ENCODE measurements at places on chromosomes 6 and 20.
A peak's percentile ranks its signal among the peaks of the same experiment; 100 is the strongest.

DNA sequence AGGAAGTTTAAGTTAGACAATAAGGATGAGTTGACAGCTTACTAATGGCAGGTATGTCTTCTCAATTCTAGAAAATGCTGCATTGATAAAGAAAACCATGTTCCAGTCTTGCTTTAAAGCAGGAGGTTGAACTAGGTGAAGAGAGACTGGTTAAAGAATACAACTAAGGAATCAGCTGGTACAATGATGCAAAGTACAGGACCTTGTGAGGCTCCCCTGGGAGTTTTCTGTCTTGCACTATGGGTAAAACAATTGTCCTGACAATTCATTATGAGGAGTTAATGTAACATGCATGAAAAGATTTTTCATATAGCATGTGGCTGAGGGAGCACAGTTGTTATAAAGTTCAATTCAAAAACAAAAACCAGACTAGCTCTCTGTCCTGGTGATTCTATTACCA is 157.2 kb downstream of the BMP2 start:
- no peak for DNase-seq

GRCh38 chr6:79671600-79672266 is 40.6 kb downstream of the SH3BGRL2 start:
- DNase-seq: peak; percentile 30

- DNase-seq: no peak
Observed at GRCh38 chr20:5072756-5073659, 46.8 kb downstream of the PCNA start.

DNA sequence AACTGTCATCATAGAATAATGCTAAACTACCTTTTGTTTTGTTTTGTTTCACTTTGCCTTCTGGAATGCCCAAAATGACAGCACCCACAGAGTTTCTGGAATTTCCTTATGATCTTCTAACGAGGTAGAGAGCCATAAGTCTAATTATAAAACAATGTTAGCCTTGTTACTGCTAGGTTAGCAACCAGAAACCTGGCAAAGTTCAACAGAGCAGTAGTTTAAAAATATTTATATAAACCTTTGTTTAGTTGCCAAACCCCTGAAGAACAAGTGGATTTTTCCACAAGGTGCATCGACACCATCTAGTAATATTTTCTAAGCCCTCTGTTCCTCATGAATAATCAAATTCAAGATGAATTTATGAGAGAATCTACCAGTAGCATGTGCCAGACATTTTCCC is 27.6 kb upstream of the IPCEF1 start:
- no peak for DNase-seq

DNA sequence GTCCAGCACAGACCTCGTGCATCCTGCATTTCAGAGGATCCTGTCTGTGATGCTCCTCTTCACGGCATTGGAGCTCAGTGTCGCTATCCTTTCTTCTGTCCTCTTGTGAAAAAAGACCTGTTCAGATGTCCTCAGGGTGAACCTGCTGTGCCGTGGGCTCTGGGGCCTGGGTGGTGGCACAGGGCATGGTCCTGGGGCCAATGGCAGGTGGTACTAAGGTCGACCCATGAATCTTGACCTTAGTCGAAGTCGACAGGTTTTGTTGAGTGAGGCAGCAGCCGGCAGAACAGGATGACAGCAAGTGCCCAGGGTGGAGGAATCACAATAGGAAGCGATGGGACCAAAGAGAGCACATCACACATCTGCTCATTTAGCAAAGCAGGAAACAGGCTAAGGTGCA is 22.0 kb upstream of the MAS1L start:
- DNase-seq: no peak

- DNase-seq: no peak
Observed at GRCh38 chr20:60030471-60030870, 72.2 kb downstream of the CDH26 start.

- DNase-seq: no peak
Observed at GRCh38 chr6:6569096-6569810, 19.3 kb upstream of the LY86 start.

DNA sequence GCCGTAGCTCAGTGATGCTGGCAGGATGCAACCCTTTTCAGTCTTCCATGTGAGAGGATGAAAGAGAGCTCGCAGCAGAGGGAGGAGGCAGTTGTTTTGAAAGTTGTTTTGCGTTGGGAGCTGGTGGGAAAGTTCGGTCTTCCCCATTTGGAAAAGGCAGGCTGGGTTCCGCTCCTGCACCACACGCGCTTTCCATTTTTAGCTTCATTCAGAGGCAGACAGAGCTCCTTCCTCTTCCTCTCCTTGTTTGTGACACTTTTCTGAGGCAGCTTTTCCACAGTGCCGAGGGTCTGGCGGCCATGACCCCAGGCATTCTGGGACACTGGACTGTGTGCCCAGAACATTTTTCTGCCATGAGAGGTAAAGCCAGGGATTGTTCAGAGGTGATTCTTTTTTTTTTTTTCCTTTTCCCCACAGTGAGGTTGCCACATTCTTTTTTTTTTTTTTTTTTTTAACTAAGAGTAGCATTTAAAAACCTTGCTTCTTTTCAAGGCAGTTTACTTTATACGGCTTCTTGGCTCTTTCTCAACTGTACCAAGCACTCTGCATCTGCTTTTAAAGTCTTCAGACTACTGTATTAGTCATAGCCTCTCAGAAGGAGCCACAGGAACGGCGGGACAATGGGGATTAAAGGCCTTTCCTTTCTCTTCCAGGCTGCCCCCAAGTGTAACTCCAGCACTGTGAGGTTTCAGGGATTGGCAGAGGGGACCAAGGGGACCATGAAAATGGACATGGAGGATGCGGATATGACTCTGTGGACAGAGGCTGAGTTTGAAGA is 1.6 kb downstream of the PRDM1 start:
- no peak for DNase-seq

- no peak for DNase-seq
Observed at GRCh38 chr6:143295932-143296331, 154.6 kb downstream of the ADAT2 start.

DNA sequence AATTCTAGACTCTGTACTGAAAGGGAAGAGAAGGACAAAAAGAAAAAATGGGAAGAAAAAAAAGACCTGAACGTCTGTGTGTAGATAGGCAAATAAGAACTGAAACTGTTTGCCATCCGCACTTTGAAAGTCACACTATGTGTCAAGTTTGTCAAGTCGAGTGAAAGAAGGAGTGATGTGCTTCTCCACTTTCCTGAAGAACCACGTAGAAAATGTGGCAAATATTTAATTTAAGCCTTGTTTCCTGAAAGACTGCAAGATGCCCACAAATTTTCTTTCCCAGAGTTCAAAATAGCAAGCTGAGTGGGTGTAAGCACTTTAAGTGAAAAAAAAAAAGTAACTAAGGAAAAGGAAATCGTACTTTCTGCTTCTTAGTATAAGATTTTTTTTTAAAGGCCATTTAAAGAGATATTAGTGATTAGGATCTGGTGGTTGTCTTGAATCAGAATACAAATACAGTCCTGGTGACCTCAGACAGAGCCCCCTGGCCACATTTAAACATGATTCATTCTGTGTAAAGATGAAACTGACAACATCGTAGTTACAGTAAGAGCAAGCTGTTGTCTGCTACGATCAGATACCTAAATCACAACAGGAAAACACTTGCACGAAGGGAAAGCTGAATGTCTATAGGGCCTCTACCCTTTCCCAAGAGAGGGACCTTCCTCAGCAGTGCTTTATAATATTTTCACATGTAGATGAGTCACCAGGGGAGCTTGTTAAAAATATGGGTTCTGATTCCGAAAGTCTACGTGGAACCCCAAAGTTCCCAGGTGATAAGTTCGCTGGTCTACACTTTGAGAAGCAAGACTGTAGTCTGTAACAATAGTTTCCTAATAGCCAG is 102.3 kb downstream of the HIVEP2 start:
- DNase-seq: peak; percentile 59

- no peak for DNase-seq
Observed at GRCh38 chr6:108566406-108566805, 5.7 kb downstream of the FOXO3 start.

DNA sequence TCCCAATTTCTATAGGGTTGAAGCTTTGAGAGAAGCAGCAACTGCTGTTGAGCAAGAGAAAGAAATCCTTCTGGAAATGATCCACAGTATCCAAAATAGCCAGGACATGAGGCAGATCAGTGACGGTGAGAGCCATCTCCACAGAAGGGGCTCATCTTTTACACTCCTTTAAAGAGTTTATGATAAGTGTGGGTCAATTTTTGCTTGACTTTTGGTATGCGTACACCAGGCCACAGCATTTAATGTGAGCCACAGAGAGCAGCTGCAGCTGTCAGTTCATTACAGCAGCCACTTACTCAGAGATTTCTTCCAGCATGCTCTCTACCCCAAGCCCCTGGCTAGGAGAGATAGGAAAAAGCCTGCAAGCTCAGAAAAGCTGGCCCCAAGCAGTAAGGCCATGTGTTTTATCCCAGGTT is 9.9 kb downstream of the BAG2 start:
- DNase-seq: no peak

DNA sequence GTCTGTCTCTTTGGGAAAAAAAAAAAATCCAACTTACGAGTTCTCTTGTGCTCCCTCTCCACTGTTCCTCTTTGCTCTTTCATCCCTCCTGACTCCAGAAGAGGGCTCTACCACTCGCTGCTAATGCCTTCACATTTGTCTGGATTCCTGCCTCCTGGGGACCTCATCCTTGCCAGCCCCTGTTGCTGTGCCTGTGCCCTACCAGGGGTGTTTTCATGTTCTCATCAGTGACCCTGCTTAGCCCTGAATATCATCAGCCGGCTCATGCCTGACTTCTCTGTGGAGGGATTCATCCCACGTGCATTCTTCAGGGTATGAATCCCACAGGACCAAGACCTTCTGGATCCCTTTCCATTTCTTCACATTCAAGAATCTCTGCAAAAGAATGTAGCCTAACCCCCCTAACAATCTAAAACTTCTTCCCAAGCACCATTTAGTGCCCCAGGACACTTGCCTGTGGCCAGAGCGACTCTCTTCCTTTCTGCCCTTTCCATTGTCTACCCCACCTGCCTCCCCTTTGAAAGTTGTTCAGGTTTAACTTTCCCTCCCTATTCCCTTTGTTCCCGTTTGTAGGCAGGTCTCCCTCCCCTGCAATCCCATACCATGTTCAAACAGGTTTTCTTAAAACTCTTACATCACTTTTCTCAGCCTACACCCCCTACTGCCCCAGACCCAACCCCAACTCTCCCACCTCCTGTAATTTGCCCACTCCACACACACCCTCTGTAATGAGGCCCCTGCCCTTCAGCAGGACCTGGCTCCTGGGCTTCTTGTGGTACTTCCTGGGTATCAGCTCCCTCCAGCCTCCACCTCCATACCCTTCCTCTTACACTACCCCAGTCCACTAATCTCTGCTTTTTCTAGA is 50.2 kb downstream of the RREB1 start:
- DNase-seq: no peak

GRCh38 chr20:58691773-58692578 is 624 bp upstream of the NPEPL1 start:
- DNase-seq: peak; percentile 10

DNA sequence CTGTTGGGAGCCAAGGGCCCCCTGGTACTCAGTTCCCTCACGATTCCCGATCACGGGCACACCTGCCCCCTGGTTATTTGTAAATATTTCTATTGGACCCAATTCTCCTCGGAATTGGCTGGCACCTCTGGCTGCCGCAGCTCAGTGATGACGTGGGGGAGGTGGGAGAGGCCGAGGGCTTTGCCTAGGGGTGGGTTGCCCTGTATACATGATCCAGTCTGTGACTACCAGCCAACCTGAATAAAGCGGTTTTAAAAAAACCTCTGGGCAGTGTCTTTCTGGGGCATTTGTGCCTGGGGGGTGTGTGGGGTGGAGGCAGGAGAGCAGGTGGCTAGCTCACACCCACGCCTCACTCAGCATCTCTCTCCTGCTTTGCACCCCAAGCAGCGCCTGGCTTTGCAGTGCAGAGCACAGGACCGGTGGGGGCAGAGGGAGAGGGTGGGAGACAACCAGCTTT is 42.2 kb downstream of the VSTM2L start:
- DNase-seq: no peak

- no peak for DNase-seq
Observed at GRCh38 chr6:92469186-92469828, 950.1 kb downstream of the EPHA7 start.

DNA sequence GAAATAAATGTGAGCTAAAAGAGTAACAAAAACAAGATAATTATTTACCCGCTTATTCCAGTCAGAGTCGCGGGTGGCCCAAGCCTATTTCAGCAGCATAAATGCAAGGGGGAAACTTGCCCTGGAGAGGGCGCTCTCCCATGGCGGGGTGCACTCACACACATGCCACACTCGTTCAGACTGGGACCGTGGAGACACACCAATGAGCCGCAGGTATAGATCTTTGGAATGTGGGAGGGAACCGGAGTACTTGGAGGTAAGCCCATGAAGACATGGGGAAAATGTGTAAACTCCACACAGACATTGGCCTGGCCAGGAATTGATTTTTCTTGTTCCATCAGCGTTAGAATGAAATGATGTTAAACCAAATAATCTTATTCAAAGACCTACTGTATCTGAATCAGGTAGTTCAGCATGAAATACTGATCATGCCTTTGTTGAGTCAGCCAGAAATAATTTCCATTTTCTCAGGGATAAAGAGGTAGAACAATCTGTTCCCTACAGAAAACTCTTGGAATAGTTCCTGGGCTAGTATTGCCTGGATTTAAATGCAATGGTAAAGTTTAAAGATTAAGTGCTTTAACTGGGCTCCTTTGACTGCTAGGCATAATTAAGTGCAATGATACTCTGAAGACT is 191.5 kb downstream of the MCHR2 start:
- DNase-seq: no peak

DNA sequence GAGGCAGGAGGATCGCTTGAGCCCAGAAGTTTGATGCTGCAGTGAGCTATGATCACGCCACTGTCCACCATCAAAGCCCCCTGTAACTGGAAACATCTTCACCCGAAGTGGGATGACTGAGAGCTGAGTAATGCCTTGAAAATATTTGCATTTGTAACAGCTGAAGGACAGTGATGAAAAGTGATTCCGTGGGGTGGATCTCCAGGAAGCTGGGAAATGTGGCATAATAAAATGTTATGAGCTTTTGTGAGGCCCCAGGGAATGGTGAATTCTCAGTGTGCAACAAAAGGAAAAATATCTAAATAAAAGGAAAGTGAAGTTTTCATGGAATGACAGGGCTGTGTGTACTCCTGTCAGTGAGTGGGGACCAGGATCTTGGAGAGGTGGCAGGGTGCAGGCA is 92.0 kb downstream of the JAG1 start:
- no peak for DNase-seq

Measured in activated naive CD4-positive, alpha-beta T cell treated with Interleukin-2 at 50 U/mL for 16 hours (primary cell).